ENCODE measurements at places on chromosomes 5 and 9.

DNA sequence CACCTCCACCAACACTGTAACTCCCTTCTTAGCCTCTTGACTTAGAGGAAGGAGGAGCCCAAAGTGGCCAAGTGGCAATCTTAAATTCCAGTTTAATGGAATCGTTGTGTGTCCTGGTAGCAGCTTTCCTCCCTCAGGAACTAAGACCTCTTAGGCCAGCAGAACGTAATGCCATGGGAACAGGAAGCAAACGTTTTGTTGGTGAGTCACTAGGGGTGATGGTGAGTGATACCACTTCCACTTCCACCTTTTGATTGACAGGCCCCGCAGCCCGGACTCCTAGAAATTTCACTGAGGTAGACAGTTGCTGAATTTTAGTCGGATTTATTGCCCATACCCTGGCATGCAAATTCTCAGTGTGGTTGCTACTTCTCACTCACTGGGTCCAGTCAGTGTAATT lies 94.2 kb upstream of the FBN2 start:
- DNase-seq: no peak

- no peak for DNase-seq
These were observed 71.1 kb upstream of the CD180 start for GRCh38 chr5:67267512-67268216.

DNA sequence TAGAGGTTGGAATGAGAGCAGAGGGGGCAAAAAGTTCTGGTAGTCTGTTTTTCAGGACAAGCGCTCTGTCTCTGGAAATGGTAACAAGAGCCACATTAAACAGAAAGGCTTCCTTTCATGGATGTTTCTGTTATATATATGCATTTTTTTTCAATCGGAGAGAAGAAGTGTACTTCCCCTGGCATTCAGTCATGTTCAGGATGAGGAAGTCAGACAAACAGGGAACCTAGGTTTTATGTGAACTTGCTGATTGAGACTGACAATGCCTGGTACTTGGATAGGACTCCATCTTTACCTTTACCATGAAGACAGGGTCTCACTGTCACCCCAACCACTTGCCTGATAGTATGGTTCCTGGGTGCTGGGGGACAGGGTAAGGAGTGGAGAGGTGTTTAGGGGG lies 30.1 kb upstream of the ZBED3 start:
- no peak for DNase-seq

DNA sequence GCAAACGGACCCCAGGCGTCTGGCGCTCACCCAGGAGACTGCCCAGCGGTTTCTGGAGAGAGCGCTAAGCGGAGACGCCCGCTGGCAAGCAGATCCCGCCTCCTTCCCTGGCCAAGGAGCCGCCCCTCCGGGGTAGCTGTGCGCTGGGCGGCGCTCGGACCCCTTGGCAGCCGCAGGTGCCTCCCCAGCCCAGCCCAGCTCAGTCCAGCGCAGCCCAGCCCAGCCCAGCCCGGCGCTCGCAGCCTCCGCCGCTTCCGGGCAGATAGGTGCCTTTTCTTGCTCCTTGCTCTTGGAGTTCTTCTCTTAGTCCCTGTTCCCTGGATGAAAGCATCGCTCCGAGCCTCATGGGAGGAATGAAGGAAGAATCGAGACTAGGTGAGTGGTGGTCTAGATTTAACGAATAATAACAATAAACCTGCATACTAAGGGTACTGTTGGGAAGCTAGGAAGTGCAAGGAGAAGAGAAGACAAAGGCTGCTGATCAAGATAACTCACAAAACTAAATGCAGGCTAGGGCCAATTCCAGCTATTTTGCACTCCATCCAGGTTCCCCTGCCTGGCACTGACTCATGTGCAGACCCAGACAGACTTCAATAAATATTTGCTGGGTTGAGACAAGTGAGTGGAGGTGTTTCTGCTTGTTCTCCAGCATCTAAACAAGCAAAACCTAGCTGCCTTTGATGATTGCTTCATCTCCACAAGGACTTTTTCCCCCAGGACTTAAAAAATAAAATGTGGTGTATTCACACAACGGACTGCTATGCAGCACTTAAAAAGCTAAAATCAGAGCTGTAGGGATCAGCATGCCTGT lies at the start of gene STK32A:
Gene STK32A (plus strand): TSS at position 202 of the 811 bp plus-strand sequence. CDS start 4,609 bp downstream, outside the sequence.
- DNase-seq: no peak

DNA sequence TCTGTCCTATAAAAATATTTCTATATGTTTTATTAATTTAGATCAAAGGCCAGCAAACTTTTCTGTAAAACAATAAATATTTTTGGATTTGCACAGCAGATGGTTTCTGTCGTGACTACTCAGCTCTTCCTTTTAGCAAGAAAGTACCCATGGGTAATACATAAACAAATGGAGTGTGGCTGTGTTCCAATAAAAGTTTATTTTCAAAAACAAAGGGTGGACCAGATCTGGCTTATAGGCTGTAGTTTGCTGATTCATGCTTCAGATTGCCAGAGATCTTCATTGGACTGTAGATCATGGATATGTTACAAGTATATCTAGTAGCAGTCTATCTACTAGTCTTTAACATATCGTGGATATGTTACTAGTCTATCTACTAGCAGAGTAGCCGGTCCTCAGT lies 590.5 kb downstream of the CSNK1G3 start:
- no peak for DNase-seq

- no peak for DNase-seq
These were observed 26.6 kb downstream of the GADD45G start for GRCh38 chr9:89631384-89631783.

- no peak for DNase-seq
These were observed 1955.5 kb downstream of the MAT2B start for GRCh38 chr5:165460911-165461310.

GRCh38 chr5:133867341-133867740 lies 101.1 kb downstream of the C5orf15 start:
- DNase-seq: no peak

DNA sequence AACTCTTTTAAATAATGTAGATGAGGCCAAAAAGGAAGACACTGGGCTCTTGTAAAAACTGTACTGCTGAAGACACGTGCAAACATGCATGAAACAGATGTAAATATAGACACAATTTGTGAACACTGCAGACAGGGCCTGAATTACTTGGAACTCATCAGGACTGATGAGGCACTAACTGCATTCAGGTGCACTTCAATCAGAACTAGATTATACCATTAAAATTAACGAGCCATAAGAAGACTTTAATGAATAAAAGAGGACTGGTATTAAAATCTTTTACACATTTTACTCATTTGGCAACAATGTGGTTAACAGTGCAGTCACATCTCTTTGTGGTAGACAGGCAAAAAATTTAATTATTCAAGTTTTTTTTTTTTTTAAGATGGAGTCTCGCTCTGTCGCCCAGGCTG lies 13.4 kb upstream of the ZCCHC9 start:
- DNase-seq: no peak

DNA sequence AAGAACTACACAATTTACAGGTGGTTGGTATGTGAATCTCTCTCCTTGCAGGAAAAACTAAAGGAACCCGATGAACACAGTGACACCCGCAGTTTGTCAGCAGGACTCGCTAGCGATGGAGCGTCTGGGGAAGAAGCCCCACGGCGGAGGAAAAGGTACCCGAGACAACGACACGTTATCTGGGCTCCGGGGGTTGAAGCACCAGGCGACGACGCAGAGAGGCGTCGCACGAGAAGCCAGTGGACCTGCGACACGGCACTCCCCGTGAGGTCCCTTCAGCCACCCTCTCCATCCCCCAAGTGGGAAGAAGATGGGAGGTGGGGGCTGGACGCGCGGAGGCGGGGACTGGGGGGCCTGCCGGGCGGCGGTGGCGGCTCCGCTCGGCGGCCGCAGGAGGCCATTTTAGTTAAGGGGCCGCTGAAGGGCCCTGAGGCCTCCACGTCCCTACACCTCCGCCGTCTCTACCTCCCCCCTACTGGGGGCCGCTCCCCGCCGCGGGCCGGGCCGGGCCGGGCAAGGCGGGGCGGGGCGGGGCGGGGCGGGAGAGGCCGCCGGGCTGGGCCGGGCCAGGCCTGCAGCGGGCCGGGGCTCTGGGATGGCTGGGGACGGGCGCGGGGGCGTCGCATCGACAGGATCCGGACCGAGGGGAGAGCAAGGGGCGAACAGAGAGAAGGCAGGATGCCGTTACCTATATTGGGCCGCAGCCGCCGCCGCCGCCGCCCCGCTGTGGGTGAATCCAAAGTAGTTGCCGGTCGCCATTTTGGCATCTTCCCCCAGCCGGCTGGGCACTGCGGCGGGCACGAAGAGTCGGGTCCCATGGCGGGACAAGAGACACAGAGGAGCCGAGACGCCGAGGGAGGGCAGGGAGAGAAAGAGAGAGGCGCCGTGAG lies 754 bp downstream of the ZFR start:
- DNase-seq: peak; percentile 36

- no peak for DNase-seq
These were observed 64.7 kb downstream of the SH3PXD2B start for GRCh38 chr5:172389578-172390112.

DNA sequence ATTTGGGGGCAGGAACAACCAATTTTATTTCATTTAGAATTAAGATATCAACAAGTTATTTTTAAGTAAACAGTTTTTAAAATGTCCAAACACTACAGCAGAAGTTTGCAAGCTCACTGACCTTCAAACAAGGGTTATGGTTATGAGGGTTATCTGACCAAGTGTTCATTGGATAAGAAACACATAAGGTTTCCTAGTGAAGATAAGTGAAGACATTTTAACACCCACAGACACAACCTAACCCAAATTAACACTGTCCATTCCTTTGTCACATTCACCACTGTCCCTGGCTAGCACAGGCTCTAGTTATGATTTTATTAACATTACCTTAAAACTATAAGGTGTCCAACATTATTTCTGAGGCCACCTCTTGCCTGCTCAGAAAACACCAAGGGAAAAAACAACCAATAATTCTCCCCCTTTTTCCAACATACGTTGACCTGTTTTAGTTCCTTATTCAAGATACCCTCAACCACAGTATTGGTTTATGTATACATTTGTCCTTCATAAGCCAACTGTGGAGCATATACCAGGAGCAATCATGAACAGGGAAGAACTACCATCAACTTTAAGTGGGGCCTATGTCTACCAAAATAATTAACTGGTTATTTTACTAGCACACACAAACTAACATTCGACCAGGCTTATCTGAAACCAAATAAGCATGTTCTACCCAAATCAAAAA lies 4.0 kb downstream of the ETF1 start:
- no peak for DNase-seq

GRCh38 chr5:141789330-141789729 lies 88.9 kb downstream of the PCDH1 start:
- DNase-seq: no peak

DNA sequence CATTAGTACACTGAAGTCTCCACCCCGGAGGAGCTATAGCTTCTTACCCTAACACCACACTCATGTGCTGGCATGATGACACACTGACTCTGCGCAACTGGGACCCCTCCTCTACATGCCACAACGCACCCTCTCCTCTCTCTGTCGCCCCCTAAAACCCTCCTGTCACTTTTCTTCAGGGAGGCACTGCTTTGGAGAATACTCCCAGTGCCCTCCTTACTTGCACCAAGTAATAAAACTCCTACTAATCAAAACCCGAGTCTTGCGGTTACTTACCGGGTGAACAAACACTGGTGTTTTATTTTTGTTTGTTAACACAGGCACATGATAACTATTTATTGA lies 12.6 kb upstream of the STXBP1 start:
- DNase-seq: no peak

GRCh38 chr5:179806250-179807048 lies at the start of gene MGAT4B:
MGAT4B (minus strand) TSS chr5:179806866; CDS start chr5:179806583, 283 bp downstream.
- DNase-seq: peak; percentile 58

DNA sequence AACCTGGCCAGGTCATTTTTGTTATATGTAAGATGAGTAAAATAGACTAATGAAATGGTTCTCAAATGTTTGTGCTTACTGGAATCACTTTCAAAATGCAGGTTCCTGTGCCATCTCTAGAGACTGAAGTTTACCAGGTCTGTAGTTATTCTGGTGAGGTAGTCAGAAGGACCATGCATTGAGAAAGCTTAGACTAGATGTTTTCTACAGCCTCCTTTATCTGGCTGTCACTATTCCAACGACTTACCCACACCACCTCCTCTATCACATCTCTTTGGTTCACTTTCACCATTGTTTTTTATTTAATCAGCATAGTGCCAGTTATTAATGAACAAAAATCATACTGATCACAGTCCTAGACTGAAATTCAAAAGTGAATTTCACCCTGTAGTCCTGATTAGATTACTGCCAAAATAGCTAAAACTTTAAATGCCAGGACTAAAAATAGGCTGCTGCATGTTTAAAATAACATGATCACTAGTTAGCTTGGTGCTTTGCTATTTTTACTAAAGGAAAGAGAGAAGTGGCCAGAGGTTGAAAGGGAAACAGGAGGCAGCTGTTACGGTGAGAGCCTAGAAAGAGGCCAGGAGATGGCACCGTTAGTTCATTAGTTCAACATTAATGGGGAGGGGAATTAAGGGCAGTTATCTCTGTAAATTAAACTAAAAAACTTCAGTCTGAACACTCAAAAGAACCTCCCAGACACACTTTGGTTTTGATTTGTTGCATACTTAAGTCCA lies 13.9 kb upstream of the FNIP1 start:
- DNase-seq: no peak

- DNase-seq: no peak
These were observed 508.9 kb downstream of the EBF1 start for GRCh38 chr5:158590746-158591300.

DNA sequence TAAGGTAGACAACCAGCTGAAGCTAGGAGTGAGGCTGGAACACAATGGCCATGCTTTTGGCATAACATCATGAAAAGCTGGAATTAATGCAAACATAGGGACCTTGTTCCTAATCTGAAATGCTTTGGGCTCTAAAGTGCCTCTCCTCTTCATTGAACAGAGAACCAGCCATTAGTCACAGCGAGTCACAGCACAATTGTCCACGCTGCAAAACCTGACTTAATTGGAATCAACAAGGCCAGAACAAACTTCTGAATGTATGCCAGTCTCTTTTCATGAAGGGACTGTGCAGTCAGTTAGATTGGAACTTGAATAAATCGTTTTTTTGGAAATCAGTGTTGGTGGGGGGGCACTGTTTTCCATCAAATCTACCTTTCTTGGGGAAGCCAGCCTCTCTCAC lies 96.5 kb downstream of the JAKMIP2 start:
- DNase-seq: no peak

DNA sequence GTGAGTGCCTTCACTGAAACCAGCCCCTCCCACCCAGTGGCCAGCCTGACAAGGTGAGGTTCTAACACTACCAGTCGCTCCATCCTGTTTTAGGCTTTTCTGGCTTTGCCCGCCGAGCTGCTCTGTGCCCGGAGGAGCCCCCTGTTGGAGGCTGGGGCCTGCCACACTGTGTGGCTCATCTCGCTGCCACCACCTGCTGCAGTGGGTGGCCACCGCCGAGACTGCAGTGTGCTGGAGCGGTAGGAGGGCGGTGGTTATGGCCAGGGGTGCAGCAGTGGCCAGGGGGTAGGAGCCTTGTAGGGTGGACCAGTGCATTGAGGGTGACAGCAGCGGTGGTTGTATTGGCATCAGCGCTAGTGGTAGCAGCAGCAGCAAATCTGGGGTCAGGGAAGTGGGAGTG lies 74.7 kb upstream of the PCAT7 start:
- DNase-seq: no peak

GRCh38 chr9:93207326-93207814 lies 23.4 kb downstream of the WNK2 start:
- DNase-seq: no peak

DNA sequence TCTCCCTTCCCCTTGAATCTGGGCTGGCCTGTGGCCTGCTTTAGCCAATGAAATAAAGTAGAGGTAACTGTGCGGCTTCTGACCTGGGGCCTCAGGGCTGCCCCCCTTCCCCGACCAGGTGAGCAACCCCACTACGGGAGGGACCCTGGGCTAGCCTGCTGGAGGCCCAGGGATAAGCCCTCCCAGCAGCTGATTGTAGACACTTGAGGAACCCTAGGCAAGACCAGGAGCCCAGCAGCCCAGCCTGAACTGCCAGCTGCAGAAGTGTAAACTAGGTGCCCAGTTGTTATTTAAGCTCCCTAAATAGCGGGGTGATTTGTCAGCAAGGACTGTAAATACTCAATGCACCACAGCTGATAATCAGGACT lies 41.3 kb downstream of the RAPGEF1 start:
- no peak for DNase-seq
